ENCODE measurements at places on chromosomes 16 and 17.
A peak's percentile ranks its signal among the peaks of the same experiment; 100 is the strongest.

GRCh38 chr17:39563476-39563875 lies 44.2 kb downstream of the NEUROD2 start:
- no peak for DNase-seq

DNA sequence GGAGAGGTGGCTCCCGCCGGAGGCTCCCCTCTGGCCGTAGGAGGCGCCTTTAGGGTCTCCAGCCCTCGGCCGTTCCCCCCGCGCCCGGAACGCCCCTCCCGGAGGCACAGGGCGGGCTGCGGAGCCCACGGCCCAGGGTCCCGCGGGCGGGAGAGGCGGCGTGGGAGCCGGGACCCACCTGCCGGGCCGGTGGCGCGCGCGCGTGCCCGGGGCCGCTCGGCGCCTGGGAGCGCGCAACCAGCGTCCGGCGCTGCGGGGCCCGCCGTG lies at the start of gene MIF4GD:
Gene MIF4GD, minus strand, starts transcription at position 266 of the 267 bp plus-strand sequence. CDS start 1,036 bp downstream, outside the sequence.
- no peak for DNase-seq

- peak; percentile 11 for DNase-seq
These were observed 126.0 kb upstream of the SDK2 start for GRCh38 chr17:73770115-73770848.

DNA sequence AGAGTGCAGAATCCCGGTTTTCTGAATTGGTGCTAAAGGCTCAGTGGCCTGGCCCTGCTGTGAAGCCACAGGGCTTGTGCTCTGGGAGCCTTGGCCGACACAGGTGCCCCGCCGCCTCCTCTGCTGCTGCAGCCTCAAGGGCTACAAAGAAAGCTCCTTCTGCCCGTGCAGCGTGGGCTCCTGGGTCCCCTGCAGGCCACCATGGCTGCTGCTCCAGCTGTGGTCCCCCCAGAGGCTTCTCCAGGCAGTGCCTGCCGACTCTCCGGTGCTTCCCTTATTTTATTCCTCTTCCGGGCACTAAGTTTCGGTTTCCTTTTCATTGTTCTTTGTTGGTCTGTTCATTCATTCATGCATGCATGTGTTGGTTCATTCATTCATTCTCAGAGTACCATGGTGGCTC lies 53.1 kb downstream of the CMIP start:
- no peak for DNase-seq

- DNase-seq = no peak
These were observed 24.3 kb downstream of the TAC4 start for GRCh38 chr17:49823614-49824013.

GRCh38 chr17:28573521-28573920 lies 2.2 kb upstream of the PIGS start:
- no peak for DNase-seq

DNA sequence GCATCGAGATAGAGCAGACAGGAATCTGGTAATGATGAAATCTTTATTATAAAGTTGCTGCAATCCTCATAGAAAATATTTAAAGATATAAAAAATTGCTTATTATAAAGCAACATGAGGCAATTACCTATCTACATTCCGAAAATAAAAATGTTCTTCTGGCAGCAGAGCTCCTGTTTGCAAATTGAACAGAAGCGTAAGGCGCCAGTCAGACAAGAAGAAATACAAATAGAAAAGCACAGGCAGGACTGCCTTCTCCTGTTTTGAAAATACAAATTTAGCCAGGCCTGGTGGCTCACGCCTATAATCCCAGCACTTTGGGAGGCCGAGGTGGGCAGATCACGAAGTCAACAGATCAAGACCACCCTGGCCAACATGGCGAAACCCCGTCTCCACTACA lies 95.6 kb downstream of the CDYL2 start:
- DNase-seq = no peak

GRCh38 chr17:19762515-19762961 lies 14.4 kb upstream of the ALDH3A1 start:
- DNase-seq = peak; percentile 73

Data from NCI-H460 (cell line).